NCI-H748 treated with DMSO at 0.1 percent for 48 hours (cell line): ENCODE measurements at places on chromosomes 7 and 10.

- no peak for DNase-seq
Measured at GRCh38 chr10:13787015-13787421, 200.3 kb downstream of the PRPF18 start.

GRCh38 chr10:86721232-86721631, 35.2 kb upstream of the BMPR1A start:
- no peak for DNase-seq

DNA sequence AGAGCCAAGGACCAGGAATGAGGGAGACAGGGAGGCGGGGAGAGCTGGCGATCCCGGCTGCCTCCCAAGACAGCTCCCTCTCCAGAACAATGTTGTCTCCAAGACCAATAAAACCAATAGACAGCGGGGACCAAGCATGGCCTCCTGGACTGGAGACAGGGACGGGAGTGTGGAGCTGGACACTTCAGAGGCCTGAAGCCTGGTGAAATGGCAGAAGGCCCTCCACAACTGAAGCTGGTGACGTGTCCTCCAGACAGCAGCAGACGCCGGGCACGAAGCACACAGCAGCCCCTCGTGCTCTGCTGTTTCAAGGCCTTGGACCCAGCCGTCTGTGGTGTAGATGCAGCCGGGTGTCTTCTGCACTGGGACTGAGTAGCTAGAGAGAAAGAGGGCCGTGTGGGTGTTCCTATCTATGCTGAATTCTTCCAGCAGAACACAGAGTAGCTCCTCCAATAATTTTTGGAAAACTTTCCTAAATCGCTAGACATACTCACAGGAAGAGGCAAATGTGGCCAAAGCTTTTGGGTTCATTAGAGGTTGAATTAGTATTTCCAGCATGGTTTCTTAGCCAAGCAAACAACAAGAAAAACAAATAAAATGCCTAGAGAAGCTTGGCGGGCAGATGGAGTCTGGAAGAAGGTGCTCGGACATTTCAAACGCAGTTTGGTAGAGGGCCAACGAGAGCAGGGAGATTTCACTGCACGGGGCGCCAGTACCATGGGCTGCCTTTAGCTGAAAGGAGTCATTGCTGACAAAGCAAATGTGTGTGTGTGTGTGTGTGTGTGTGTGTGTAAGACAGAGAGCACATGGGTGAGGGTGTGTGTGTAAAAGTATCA, 570.4 kb downstream of the TCERG1L start:
- DNase-seq, result no peak

DNA sequence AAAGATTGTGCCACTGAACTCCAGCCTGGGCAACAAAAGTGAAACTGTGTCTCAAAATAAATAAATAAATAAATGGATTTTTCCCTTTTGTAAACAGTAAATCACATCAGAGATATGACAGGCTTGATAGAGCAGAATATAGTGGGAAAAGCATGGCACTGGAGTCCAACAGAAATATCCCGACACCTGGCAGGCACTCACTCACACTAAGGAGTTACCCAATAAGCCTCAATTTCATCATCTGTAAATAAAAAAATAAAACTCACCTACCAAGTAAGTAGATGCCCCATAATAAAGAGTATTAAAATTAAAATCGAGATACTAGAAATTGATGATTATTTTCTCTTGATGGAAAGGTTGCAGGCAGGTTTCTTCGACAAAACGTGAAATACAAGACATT, 1.7 kb downstream of the ATE1 start:
- no peak for DNase-seq

DNA sequence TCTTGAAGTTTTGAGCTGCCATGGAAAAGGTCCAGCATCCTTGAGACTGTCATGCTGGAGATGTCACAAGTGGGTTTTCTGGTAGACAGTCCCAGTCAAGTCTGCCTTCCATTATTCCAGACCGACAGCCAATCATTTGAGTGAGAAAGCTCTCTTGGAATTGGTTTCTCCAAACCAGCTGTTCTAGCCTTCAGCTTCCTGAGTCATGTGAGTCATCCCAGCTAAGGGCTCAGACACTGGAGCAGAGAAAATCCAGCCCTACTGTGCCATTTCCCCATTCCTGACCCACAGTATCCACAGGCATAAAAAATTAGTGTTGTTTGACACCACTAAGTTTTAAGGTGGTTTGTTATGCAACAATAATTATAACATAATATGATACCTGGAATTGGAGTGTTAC, 219.0 kb downstream of the ADRA2A start:
- no peak for DNase-seq

DNA sequence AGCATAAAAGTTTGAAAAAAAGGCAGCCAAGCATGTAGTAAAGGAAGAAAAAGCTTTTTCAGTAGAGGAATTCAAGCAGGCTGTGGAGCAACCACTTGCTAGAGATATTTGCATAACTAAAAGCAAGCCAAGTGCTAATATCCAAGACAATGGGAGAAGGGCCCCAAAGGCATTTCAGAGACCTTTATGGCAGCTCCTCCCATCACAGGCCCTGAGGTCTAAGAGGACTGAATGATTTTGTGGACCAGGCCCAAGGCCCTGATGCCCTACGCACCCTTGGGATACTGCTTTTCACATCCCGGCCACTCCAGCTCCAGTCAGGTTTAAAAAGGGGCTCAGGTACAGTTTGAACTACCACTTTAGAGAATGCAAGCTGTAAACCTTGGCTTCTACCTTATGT, 261.7 kb upstream of the SEMA3C start:
- no peak for DNase-seq

GRCh38 chr7:145845345-145845744, 271.3 kb upstream of the CNTNAP2 start:
- no peak for DNase-seq

GRCh38 chr7:6479067-6479466, 31.3 kb upstream of the DAGLB start:
- DNase-seq, result no peak
